Nucleus accumbens (tissue), 56 donors: ENCODE measurements at places on chromosomes 6 and 20.

- no peak for DNase-seq
Measured at GRCh38 chr6:19382676-19383075, 454.5 kb upstream of the ID4 start.

- DNase-seq, result no peak
Measured at GRCh38 chr6:100353276-100354015, 111.3 kb downstream of the SIM1 start.

DNA sequence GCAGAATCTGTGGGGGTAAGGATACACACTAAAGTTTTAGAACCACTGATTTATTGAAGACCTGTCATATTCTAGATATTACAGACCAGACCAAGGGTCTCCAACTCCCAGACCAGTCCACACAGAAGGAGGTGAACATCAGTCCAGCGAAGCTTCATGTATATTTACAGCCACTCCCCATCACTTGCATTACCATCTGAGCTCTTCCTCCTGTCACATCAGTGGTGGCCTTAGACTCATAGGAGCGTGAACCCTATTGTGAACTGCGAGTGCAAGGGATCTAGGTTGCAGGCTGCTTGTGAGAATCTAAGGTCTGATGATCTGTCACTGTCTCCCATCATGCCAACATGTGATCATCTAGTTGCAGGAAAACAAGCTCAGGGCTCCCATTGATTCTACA is 5.0 kb upstream of the BCLAF1 start:
- DNase-seq, result no peak

DNA sequence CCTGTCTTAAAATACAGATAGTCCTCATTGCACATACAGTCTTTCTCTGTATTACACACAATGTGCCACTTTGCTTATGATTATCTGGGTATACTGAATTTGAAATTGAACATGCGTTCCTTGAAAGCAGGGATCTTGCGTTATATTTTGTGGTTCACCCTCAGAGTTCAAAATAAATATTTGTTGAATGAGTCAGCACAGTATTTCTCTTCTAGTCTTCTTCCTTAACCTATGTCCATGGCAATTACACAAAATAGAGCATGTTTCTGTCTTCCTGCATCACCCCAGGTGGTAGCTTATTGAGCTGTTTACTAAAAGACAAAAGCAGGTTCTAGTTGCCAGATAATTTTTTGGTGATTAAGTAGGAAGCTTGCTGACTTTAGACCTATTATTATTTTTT is 272.9 kb upstream of the FERMT1 start:
- no peak for DNase-seq

DNA sequence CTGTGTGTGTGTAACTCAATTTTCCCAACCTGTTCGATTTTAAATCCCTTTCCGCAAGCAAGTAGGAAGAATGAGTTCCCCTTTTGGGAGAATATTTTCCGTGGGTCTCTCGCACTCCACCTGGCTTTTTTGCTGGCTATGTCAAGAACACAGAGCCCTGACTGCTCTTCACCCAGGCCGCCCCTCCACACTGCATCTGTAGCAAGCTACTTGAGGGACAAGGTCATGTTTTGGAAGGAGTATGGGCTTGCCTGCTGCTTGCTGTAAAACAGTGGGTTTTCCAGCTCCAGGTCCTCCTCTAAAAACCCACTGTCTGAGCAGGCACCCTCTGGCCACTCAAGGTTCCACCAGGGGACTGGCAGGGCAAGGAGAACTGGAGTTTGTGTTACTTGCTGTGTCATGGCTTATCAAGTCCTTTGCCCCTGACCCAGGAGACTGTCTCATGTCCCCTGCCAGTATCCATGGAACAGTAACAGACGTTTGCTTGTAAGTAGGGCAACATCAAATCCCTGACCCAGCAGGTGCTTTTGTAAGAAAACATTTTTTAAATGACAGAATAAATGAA is 35.5 kb upstream of the SYNJ2 start:
- DNase-seq, result no peak

DNA sequence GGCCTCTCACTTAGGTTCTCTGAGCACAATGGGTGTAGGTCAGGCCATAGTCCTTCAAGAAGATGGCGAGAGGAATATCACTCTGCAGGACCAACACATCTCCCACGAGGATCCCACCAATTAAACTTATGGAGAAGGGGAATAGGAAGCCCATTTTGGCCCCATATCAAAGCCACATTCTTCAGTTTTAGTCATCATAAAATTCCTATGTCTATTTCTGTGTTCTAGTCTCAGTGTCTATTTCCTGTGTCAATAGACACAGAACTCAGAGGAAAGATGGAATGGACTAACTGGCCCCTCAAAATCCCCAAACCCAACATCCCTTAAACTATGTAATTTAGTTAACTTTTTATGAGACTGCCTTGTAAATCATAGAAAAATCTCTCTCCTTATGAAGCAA is 216.8 kb downstream of the HACE1 start:
- DNase-seq, result no peak

GRCh38 chr20:52118016-52118623 is 73.5 kb downstream of the ZFP64 start:
- no peak for DNase-seq

- no peak for DNase-seq
Measured at GRCh38 chr6:121732641-121733040, 297.2 kb downstream of the GJA1 start.

DNA sequence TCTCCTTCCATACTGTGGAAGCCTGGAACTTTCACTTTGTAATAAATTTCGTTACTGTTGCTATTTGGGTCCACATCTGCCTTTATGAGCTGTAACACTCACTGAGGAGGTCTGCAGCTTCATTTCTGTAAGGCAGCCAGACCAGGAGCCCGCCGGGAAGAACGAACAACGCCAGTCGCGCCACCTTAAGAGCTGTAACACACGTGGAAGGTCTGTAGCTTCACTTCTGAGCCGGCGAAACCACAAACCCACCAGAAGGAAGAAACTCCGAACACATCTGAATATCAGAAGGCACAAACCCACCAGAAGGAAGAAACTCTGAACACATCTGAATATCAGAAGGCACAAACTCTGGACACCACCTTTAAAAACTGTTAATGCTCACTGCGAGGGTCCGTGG is 589.9 kb upstream of the SLC35B3 start:
- DNase-seq, result no peak
